ENCODE measurements at places on chromosomes 13 and 19. TPM values are rescaled to one million over a fixed set of nuclear protein-coding genes. Genes with fewer than 3 reads are reported as not detected.

The RXFP2 gene
- not detected for total RNA-seq

The NLRP9 gene
- total RNA-seq, result not detected

The CCDC70 gene
- total RNA-seq, result not detected

The DBP gene
- total RNA-seq, result 2.6 TPM

The IL12RB1 gene
- total RNA-seq, result not detected

The KLK14 gene
- 0.41 TPM for total RNA-seq

The LGALS16 gene
- total RNA-seq, result not detected

The NAPA gene
- total RNA-seq, result 113 TPM

The FFAR2 gene
- not detected for total RNA-seq

The AKAP8 gene
- 16.3 TPM for total RNA-seq

The SIGLEC9 gene
- total RNA-seq, result not detected

The SPC24 gene
- 15.4 TPM for total RNA-seq

The KLF1 gene
- 0.05 TPM for total RNA-seq

The GTF2F1 gene
- 59.1 TPM for total RNA-seq

The SLC6A16 gene
- total RNA-seq, result 1.1 TPM

The ZNF71 gene
- 9.8 TPM for total RNA-seq

The ARRDC5 gene
- not detected for total RNA-seq

The SHISA7 gene
- total RNA-seq, result 0.02 TPM

The RUBCNL gene
- 0.06 TPM for total RNA-seq

The LIM2 gene
- not detected for total RNA-seq

The FFAR1 gene
- total RNA-seq, result not detected

The SLC1A5 gene
- 235 TPM for total RNA-seq

The MADCAM1 gene
- 0.33 TPM for total RNA-seq

The DACH1 gene
- not detected for total RNA-seq

The SPACA4 gene
- not detected for total RNA-seq

The ZNF14 gene
- 1.5 TPM for total RNA-seq

The FXYD1 gene
- total RNA-seq, result 0.08 TPM

The MBD3L1 gene
- not detected for total RNA-seq

The IGFL4 gene
- total RNA-seq, result 0.33 TPM

The TUBA3C gene
- total RNA-seq, result not detected
